ENCODE measurements at places on chromosomes 16 and 17.

DNA sequence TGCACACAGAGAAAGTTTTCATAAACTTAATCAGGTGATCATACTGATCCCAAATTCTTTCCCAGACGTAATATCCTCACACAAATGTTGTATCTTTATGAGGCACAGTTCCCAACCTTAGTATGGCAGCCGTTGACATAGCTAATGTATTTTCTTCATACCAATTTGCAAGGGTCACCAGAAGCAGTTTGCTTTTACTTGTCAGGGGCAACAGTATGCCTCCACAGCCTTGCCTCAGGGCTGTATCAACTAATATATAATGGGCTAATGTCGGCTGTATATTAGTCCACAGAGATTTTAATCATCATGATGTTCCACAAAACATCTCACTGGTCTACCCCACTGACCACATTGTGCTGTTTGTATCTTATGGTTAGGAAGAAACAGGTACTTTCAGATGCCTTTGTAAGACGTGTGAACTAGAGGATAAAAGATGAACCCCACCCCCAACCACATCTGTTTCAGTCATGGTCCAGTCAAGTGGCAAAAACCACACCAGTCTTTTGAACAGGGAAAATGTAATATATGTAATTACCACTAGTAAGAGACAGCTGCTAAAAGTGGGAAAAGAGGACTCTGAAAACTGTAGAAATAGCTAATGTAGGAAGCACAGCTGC, 55.2 kb downstream of the GAN start:
- DNase-seq: no peak

DNA sequence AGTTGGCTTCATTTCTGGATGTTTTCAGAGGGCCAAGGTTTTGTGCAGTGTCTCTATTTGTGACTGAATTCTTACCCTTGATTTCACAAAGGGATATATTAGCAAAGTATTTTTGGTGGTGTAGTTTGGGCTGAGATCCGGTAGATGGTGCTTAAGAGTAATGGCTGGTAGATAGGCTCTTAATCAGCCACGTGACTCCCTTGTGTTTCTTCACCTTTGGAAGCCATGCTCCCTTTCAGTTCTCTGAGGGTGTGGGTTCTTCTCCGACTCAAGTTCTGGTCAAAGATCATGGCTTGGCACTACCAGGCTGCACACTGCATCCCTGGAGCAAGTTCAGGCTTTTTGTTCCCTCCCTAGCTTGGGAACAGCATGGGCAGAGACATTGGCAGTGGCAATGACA, 887.3 kb downstream of the CDH8 start:
- no peak for DNase-seq

GRCh38 chr16:69413045-69413664, 11.3 kb upstream of the CYB5B start:
- no peak for DNase-seq

DNA sequence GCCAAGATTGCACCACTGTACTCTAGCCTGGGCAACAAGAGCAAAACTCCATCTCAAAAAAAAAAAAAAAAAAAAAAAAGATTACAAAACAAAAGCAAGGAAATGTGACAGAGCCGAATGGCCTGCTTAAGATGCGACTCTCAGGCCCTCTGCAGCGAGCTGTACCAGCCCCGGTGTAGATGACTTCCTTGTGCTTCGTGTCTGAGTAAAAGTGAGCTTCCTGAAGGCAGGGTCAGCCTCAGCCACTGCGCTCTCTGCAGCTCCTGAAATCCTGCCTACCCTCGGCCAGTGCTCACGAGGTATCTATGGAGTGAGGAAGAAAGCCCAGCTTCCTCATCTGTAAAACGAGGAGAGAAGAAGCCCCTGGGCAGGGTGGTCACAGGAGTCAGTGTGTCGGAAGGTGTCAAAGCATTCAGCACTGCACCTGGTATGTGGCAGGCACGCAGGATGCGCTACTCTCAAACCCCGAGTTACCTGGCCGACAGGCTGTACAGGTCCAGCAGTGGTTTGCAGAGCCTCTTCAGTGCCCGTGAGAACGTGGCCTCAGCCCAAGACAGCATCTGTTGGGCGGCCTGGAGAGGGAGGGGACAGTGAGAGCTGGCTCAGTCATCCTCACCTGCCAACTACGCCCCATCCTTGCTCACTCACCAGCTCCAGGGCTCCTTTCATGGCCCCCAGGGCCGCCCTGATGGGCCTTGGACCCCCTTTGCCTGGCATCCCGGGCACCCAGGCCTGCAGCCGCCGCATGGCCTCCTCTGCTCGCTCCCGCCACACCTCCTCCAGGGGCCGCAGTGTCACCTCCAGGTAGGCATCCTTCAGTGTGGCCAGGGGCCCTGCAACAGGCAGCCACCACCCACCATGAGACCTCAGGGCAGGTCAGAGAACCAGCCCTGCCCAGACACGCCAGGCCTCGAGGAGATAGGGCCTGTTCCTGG, 44.6 kb downstream of the RMI2 start:
- DNase-seq: peak; percentile 5

GRCh38 chr16:53282328-53282727, 151.9 kb upstream of the RBL2 start:
- DNase-seq: no peak

DNA sequence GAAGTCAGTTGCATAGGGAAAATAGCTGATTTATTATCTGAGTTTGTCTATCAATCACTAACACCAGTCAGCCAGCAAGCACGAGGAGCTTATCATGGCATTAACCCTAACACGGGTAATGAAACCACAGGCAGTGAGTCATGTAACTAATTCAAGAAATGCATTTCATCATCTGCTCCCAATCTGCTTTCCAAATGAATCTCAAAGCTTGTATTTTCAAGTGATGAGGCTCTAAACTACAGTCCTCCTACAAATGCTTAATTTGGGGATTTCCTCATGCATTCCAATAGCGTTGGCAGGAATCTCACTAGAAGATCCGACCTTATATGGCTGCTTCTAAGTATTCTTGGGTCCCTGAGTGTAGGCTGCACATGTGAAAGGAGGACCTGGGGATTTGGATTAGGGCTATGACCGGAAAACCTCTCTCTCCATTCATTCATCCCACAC, 118.4 kb upstream of the HSBP1 start:
- DNase-seq: no peak

DNA sequence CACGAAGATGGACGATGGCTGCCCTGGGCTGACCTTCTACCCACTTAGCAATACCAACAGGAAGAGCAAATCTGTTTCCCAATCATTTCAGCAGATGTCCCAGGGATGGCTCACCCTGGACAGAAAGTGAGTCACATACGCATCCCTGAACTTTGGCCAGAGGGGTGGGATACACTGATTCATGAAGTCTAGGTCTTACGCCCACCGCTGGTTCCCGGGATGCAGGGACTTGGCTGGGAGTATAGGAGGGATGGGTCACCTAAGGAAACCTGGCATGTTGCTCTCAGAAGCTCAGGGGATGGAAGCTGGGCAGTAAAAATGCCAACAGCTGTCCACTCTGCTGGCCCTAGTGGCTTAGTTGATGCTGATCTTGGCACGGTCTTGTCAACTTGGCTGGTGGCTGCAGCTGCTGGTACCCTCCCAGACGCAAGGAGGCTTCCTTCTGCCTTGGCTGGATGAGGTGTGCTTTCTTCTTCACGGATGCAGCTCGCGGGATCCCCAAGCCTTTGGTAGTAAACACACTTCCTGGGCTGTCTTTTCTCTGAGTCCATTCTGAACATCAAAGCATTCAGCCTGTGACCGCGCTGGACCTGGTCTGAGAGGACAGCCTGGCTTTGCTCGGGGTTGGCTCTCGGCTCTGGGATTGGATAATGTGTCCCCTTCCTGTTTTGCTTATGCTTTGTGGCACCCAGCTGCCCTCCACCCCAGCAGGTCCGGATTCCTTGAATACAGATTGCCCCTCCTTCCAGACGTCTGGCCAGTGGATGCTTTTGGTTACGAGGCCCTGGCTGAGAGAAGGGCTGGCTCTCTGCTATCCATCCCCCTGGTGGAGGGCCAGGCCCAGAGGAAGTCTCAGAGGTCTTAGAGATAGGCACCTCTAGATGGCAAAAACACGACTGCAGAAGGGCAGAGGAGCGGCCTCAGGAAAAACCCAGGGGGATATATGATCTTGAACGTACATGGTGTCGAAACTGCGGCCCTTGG, 71.5 kb downstream of the RAP1GAP2 start:
- no peak for DNase-seq

GRCh38 chr16:87057211-87057881, 259.8 kb downstream of the C16orf95 start:
- no peak for DNase-seq

- DNase-seq: no peak
Measured at GRCh38 chr17:1554751-1555540, 7.6 kb downstream of the PITPNA start.

DNA sequence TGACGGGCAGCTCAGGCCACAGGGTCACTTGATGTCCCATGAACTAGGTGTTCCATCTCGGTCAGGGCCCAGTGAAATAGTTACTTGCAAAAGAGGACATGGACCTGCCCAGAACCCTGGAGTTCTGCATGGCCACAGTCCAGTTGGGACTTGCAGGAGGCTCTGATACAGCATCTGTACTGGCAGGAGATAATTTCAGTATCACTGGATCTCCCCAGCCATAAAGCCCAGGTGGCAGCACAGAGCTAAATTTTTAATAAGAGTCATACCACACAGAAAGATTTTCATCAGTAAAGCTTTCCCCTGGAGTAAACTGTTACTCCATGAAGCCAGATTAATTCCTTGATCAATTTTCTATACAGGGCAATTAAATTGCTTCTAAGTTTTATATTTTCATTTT, 18.0 kb upstream of the SLC16A5 start:
- DNase-seq: no peak

- peak; percentile 83 for DNase-seq
Measured at GRCh38 chr17:48259694-48260291, 152.2 kb downstream of the SNX11 start.

- no peak for DNase-seq
Measured at GRCh38 chr17:45318561-45319230, 1.9 kb upstream of the MAP3K14 start.

DNA sequence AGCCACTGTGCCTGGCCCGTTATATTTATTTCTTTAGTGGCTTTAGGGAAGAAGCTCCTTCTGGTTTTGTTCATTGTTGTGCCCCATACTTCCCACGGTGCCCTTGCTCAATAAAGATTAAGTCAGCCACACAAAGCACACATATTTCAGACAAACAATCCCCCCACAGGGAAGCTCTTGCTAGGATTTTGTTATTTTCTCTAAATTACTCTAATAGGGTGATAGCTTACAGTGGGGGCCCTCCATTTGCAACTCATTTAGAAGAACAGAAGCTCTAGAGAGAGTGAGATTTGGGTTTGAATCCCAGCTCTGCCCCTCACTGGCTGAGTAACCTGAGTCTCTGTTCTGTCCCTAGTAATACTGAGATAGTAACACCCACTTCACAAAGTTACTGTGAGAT, 499.9 kb downstream of the GRIN2A start:
- no peak for DNase-seq

DNA sequence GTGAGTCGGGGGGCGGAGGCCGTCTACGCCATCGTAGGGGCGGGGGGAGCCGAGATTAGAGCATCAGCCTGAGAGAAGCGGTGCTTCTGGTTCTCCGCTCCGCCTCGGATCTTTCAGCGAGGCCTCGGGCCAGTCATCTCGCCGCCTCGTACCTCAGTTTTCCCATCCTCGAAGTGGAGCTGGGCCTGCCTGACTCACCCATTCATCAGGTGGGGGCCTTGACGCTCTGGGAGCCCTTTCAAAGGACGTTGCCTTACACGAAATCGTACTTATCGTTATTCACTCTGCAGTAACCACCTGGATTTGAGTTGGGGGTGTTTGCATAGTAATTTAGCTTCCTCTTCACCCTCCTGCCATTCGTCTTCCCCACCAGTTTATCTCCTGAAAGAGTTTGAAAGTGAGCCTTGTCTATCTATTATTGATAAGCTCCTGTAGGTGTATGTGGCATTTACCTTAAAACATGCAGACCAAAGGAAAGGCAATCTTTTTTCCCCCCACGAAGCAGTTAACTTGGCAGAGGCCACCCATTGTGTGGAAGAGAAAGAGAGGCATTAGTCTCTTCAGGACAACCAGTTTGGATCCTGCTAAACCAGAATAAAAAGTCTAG, 674 bp downstream of the TAF15 start:
- DNase-seq: peak; percentile 50

GRCh38 chr16:35725949-35726348, 2266.5 kb downstream of the TP53TG3F start:
- DNase-seq: no peak

GRCh38 chr16:63612462-63613227, 1509.2 kb downstream of the CDH11 start:
- DNase-seq: no peak

DNA sequence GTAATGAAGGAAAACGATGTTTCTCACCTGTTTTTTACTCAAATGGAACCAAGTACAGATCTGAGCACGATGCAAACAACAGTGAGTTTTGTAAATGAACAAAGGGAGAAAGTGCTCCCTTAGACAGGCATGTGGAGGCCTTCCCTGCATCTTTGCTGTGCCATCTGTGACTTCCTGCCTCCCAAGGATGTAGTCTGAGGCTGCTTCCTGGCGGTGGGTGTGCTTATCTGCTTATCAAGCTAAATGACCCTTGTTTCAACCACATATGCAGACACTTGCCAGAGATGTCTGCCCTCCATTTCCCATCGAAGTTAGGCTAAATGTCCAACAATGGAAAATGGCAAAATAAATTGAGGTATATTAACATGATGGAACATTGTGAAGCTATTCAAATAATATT, 34.6 kb downstream of the RGS9 start:
- DNase-seq: no peak

DNA sequence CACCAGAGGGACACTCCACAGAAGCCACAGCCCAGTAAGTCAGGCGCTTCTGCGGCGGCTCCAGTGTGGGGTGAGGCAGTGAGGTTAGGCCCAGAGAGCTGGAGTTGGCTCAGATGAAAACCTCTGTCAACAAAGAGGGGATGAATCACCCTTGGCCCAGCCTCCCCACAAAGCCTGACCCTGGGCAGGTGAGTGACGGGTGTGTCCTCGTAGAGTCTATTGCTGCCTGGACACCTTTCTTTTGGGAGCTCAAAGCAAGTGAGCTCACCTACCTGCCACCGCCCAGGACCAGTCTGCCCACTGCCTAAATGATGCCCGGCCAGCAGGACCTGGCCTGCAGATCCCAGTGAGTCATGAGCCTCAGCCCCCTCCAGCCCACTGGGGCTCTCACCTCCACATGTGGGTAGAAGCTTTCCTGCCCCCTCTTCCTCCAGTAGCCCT, 24.9 kb upstream of the DBNDD1 start:
- DNase-seq: no peak

DNA sequence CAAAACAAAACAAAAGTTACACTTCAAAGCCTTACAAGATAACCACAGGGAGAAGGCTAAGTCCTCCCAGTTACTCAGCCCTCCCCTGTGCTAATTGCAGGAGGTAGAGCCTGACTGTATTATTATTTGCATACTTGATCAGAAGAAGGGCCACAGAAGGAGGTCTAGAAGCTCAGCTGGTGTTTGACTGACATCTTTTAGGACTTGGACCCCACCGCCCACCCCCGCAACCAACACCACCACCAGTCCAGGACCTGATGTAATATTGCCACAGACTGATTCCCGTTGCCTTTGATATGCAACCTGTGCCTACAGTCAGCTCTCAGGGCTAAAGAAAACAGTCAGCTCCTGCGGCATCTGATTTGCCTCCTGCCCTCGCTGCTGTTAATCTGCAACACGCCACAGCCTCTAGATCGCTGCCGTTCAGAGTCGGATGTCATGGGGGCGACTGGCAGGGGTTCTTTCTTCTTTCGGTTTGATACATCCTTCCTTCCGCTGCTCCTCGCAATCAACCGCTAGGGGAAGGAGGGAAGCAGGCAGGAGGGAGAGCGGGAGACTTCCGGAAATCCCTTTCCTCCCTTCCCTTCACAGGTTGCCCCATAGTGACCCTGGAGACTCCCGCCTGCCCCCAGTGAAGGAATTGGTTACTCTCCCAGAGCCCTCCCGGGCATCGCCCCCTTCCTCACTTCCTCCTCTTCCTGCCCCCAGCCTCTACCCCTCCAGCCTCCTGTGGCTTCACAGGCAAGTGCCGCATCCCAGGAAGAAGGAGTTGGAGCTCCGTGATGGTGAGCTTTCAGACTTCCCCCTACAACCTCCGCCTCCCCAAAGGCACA, 90.5 kb upstream of the SOX9 start:
- DNase-seq: peak; percentile 45
